ENCODE measurements at places on chromosomes 11 and 22.
A peak's percentile ranks its signal among the peaks of the same experiment; 100 is the strongest.

DNA sequence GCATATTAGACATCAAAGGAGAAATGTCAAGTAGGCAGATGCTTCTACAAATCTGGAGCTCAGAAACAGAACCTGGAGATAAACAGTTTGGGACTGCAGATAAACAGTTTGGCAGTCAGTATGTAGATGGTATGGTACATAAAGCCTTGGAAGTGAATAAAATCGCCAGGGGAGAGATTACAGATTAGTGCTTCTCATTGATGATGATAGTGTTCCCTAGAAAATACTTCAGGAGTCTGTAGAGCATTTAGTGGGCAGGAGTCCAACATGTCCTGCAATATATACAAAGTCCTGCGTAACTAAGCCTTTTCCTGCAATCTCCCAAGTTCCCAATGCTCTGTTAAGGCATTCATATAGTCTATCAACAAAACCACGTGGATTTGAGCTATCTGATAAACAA is 35.2 kb downstream of the NARS2 start:
- DNase-seq: no peak

DNA sequence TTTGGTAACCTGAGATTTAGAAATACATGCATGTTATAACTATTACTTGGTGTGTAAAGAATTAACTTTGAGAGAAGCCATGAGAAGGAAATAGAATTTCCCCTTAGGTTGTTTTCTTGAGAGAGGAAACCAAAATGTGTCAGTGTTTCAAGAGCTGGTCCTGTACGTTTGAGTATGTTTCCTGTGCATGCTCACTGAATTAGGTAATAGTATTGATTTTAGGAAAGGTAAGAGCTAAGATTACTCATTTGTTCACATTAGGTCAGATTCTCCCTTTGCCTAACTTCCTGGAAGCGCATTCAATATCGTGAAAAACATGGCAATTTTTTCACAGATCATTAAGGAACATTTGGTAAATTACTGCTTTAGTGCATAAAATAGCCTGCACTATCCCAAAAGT is 49.3 kb upstream of the RDX start:
- no peak for DNase-seq

DNA sequence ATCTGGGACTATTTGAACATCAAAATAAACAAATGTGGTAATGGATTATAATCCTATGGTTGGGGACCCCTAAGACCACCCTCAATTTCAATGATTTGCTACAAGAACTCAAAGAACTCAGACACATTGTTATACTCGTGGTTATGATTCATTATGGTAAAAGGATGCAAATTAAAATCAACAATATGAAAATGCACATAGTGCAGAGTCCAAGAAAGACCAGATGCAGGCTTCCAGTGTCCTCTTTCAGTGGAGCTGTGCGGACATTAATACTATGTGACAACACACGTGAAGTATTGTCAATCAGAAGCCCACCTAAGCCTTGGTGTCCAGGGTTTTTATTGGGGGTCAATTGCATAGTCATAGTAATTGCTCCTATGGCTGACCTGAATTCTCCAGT is 9.2 kb upstream of the QSER1 start:
- DNase-seq: no peak

DNA sequence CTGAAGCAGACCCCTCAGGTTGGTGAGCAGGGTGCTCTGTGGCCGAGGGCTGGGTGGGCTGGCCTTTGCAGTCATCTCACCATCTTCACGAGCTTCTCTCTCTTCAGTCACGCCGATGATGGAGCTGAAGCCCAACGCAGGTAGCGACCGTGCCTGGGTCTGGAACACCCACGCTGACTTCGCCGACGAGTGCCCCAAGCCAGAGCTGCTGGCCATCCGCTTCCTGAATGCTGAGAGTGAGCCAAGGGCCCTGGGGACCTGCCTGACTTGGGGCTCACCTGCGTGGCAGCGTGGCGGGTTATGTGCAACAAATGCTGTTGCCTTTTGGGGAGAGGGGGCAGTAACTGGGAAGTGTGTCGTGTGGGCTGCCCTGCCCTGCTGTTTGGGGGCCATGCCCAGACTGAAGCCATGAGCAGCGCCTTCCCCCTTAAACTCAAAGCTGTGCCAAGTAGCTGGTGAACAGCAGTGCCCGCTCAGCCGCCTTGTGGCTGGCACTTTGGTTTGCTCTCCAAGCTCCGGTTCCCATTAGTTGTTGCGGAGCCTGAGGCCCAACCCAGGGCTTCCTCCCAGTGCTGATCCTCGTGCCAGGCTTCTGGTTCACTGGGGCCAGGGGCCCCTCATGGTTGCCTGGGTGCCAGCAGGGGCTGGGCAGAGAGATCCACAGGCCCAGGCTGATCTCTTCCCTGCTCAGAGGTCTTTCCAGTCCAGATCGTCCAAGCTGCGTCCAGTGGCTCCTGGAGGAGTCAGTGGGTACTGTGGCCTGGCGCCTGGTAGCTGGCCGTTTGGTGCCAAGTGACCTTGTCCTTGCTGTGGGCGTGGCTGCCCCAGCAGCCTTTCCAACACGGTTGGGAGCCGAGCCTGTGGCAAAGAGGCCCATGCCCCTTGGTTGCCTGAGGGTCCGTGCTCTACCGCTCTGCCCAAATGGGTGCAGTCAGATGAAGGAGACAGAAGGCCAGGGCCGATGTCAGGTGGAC is 6.1 kb upstream of the ZDHHC8 start:
- no peak for DNase-seq

- no peak for DNase-seq
Observed at GRCh38 chr22:44624689-44625420, 77.1 kb upstream of the PRR5 start.

DNA sequence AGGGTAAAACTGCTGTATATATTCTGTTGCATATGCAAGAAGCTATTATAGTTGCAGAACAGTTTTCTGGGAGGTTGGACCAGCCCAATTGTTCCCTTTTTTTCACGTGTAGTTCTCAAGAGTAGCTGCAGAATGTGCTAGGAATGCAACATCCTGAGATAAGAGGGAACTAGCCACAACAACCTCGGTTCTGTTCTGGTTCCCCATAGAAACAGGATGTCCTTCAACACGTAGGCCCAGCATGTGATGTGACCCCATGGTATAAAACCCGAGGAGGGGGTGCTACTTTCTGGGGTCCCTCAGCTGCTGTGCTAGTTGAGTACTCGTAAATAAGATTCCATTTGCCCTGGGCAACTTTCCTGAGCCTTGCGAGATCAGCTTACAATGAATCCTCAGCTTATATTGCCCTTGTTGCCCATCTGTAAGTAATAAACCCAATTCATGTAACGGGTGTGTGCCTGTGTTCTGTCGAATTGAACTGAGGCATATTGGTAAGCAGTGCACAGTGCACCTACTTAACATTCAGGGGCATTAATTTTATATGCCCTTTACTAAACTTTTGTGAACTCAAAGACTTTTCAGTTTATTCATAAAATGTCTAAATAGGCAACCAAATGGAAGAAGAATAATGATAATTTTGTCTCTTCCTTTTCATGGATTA is 23.0 kb upstream of the TRAF6 start:
- DNase-seq: no peak

DNA sequence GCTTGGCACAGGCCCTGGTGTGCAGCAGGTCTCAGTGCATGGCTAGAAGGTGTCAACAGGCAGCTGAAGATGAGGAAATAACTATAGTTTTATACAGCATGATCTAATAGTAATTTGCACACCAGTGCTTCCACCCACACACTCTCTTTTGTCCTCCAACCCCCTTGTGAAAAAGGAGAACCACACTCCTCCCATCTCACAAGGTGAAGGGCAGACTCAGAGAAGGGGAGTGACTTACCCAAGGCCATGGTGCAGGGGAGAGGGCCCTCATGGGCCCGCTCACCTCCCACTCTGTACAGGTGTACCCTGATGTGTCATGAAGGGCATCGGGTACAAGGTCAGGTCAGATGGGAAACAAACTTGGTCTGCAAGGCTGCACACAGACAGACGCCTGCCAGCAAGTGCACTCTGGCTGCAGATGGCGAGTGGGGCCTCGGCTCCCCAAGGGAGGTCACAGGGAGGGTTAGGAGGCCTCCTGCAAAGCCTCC is 53.4 kb downstream of the DGCR2 start:
- DNase-seq: no peak

DNA sequence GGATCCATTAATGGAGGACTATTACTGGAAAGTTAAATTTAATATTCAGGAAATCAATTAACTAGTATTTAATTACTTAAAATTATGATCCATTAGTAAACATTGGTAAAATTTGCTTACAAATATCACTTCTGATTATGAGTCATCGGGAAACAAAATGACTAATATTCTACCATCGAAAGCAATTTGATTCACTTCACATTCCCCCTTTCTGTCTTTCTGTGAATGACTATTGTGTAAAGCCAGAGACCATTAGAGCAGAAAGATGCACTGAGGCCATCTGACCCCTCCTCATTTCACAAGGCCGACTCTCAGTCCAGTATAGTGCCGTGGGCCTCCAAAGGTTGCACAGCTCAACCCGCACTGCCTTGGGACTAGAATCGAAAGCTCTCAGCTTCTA is 619.0 kb downstream of the OPCML start:
- DNase-seq: no peak

GRCh38 chr22:43812890-43813289 is 785 bp upstream of the EFCAB6 start:
- DNase-seq: no peak

- DNase-seq: no peak
Observed at GRCh38 chr11:61833926-61834277, 5.8 kb downstream of the FADS2 start.

GRCh38 chr11:79304599-79305212 is 136.1 kb downstream of the TENM4 start:
- no peak for DNase-seq

DNA sequence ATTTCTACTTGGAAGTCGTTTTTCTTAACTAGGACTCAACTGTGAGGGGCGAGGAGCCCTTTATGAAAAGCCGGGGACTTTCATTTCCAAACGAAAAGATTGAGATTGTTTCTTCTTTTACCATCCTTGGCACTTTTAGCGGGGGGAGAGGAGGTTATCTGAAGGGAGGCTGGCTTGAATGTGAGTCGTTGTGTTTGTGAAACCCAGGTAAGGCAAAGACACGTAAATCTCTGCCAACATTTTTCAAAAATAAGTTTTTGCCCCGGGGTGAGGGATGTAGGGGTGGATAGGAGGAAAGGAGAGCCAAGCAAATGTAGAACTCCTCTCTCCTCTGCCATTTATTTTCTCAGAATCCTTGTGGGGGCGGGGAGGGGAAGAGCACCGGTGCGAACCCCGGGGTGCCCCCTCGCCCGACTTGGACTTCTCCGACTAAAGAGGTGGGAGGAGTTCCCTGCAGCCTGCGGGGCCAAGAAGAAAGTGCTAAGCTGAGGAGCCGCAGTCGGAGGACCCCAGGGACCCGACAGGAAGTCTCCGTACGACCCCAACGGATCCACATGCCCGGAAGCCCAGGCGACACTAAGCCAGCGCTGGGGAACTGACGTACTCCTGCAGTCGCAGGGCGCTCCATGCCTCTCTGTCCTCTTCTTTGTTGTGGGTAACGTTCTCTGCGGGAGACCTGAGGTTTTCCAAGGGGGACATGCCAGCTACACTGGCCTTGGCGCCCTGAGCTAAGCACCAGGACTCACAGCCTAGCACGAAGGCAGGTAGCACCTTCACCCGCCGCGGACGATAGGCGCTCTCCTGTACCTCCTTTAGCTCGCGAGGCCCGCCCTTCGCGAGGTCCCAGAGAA is 2.4 kb upstream of the WT1 start:
- DNase-seq: no peak

- no peak for DNase-seq
Observed at GRCh38 chr11:115217726-115218311, 286.4 kb downstream of the CADM1 start.

GRCh38 chr11:36803084-36803483 is 205.0 kb upstream of the RAG2 start:
- peak; percentile 83 for DNase-seq

- DNase-seq: no peak
Observed at GRCh38 chr11:111439901-111440300, 60.8 kb upstream of the POU2AF1 start.

DNA sequence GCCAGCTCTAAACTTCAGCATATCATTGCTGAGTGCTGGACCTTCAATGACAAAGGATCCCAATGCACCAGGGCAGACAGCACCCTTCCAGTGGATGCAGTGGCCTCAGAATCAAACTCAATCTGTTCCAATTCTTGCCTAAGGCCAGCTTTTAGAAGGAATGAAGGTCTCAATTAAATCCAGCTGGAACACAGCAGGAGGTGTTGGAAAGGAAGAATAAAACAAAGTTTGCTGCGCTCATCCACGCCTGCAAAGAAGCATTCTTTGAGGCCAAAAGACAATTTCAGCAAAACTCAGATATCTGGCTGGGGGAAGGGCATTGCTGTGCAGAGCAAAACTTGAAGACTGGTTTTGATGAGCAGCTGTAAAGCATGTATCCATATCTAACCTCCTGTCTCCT is 120.7 kb downstream of the CCDC81 start:
- no peak for DNase-seq

Measured in NCI-H2227 treated with DMSO at 0.1 percent for 48 hours (cell line).